ENCODE measurements at places on chromosomes 2 and 18. TPM values are rescaled to one million over a fixed set of nuclear protein-coding genes. Genes with fewer than 3 reads are reported as not detected.

Gene SERPINB5
- not detected for total RNA-seq

Gene MROH2A
- not detected for total RNA-seq

Gene TMEM178A
- 0.49 TPM for total RNA-seq

Gene KCNK3
- total RNA-seq: 2.5 TPM

Gene CCDC178
- total RNA-seq: 8.0 TPM

Gene RFTN2
- total RNA-seq: 2.0 TPM
